Uterus (tissue), 4 donors: ENCODE measurements at places on chromosomes 1 and 21.

GRCh38 chr1:230821346-230821745 is 47.0 kb downstream of the C1orf198 start:
- no peak for DNase-seq

- DNase-seq = no peak
Measured at GRCh38 chr1:33374336-33375105, 53.6 kb upstream of the A3GALT2 start.

GRCh38 chr1:183244466-183244865 is 58.4 kb downstream of the LAMC2 start:
- DNase-seq = peak; percentile 93

DNA sequence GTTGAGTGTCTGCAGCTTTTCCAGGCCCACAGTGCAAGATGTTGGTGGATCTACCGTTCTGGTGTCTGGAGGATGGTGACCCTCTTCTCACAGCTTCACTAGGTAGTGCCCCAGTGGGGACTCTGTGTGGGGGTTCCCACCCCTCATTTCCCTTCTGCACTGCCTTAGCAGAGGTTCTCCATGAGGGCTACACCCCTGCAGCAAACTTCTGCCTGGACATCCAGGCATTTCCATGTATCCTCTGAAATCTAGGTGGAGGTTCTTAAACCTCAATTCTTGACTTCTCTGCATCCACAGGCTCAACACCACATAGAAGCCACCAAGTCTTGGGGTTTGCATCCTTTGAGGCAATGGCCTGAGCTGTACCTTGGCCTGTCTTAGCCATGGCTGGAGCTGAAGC is 14.3 kb upstream of the DNM3 start:
- DNase-seq = no peak

- DNase-seq = no peak
Measured at GRCh38 chr1:176989754-176990153, 174.8 kb downstream of the ASTN1 start.

DNA sequence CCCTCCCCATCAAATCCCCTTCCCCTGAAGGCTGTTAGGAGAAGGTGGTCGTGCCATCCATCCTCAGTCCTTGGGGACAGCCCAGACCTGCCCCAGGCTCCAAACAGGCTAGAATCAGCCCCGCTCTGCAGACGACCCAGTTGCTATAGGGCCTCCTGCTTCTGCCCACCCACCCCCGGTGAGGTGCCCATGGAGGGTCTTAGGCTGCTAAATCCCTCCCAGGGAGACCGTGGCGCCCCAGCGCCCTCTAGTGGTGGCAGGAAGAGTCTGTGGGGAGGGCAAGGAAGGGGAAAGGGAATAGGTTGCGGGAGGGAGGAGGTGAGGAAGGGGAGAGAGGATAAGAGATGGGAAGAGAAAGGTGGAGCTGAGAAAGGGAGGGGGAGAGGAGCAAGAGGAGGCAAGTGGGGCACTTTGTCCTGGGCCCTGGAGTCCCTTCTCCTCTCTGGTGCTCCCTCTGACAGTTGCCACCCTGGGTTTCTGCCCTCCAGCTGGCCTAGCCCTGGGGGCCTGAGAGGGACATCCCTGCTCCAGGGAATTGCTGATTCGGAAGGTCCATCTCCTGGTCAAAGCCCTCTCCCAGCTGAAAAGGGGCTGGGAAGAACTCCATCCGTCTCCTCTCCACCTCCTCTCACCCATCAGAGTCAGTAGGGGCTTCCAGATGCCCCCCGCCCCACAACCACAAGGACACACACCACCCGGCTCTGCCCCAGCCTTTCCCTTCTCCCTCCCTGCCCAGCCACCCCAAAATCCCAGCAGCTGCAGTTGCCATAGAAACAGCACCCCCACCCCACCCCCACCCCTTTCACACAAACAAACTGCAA is 55.4 kb downstream of the CAMK2N1 start:
- no peak for DNase-seq

DNA sequence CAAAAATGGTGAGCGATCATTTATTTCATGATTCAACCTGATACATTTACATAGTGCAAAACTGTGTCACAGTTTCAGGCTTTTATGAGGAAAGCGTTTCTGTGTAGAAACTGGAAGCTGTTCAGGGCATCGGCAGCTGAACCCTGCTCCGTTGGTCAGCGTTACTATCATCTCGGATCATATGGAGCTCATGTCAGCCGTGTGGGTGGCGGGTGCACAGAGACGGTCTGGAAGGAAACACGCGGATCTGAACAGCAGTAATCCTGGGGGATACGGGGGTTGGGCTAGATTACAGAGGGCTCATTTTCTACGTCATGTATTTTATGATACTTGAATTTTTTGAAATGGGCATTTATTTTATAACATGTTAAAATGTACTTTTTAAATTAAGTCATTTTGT is 15.1 kb downstream of the C1orf174 start:
- no peak for DNase-seq

DNA sequence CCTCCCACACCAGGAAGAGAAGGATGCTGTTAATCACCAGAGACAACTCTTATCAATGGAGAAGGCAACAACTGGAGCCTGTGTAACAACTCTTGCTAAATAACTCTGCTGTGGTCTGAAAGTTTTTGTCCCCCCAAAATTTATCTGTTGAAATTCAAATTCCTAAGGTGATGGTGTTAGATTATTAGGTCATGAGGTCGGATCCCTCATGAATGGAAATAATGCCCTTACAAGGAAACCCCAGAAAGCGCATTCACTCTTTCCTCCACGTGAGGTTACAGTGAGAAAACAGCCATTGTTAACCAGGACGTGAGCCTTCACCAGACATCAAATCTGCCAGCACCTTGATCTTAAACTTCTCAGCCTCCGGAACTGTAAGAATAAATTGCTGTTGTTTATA is 141.9 kb upstream of the CXADR start:
- no peak for DNase-seq
